Right renal cortex interstitium (tissue), 3 donors: ENCODE measurements at places on chromosomes 4 and X.

DNA sequence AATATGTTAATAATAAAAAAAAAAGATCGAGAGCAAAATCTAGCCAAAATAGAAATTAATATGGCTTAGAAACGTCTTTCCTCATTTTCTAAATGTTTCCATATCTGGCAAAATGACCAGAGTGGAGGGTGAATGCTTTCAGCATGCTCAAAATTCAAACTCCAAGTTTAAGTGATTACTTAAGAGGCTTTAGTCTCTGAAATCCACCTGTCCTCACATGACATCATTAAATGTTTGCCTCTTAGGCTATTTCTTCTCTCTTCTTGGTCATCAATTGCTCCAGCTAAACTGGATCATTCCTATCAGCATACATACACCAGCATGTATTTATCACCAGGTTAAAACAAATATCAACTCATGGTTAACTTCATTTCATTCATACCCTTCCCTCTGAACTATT lies 54.5 kb upstream of the ATXN3L start:
- DNase-seq: no peak

GRCh38 chr4:94762326-94762725 lies 4.6 kb downstream of the BMPR1B start:
- no peak for DNase-seq

DNA sequence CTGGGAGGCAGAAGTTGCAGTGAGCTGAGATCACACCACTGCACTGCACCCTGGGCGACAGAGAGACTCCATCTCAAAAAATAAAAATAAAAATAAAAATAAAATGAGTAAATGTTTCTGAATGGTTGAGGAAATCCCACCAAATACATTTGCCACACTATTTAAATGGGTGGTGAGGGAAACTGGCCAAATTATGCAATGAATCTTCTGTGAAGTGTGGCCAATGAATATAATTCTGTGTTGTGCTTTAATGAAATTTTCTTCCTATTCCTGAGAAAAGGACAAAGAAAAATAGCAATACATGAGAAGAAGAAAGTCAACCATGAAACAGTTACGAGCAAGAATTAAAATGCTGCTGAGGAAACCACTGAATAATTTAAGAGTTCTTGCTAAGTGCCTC lies 69.9 kb downstream of the CAMK2D start:
- no peak for DNase-seq

GRCh38 chr4:114752391-114753165 lies 154.0 kb downstream of the UGT8 start:
- DNase-seq: no peak

- DNase-seq: no peak
Measured at GRCh38 chr4:68570122-68570507, 6.0 kb downstream of the UGT2B17 start.

- DNase-seq: no peak
Measured at GRCh38 chr4:119111296-119111695, 24.3 kb upstream of the MYOZ2 start.

DNA sequence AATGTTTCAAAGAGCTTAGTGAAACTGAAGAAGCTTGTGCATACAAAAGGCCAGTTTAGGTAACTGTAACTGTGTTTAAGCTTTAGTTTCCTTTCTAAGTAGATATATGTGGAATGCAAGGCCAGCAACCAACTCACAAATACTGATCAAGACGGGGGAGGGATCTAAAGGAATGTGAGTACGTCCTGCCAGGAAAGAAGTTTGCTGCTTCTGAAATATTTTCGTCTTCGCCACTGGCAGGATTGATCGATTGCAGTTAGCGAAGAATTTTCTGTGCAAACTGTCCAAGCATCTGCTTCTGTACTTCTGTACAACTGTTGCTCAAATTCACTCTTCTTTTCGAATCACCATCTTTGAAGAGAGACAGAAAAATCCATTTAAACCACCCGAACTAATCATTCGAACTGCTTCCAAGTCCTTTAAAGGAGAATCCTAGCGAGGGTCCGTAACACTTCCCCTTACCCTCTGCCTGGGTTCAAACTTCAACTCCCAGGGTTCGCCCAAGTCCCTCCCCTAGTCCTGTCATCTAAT lies 373 bp upstream of the INTS6L start:
- DNase-seq: no peak

DNA sequence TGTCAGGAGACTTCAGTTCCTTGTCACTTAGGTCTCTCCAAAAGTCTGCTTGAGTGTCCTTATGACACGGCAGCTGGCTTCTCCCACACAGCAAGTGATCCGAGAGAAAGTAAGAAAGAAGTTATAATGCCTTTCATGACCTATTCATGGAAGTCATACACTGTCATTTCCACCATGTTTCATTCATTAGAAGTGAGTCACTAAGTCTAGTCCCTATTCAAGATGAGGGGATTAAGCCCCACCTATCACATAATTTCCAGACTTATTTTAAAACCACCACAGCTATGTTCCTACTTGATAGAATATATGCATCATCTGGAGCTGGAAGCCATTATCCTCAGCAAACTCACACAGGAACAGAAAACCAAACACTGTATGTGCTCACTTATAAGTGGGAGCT lies 25.2 kb upstream of the COL25A1 start:
- DNase-seq: no peak

GRCh38 chr4:184526228-184526627 lies 51.9 kb upstream of the IRF2 start:
- no peak for DNase-seq

DNA sequence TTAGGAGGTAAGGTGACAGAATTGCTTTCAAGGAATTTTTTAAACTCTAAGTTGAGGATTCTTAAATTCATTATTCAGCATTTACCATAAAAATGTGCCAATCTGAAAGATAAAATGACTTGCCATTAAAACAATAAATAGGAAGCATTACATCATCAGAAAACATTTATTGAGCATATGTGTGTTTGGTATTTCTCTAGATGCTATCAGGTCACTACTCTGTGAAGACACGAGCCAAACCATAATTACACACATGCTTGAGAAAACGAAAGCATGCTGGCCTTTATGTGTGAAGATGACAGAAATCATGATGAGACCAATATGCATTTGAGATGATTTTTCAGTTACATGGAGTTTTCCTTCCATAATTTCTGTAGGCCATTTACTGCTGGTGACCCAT lies 12.3 kb upstream of the IL21 start:
- DNase-seq: no peak

DNA sequence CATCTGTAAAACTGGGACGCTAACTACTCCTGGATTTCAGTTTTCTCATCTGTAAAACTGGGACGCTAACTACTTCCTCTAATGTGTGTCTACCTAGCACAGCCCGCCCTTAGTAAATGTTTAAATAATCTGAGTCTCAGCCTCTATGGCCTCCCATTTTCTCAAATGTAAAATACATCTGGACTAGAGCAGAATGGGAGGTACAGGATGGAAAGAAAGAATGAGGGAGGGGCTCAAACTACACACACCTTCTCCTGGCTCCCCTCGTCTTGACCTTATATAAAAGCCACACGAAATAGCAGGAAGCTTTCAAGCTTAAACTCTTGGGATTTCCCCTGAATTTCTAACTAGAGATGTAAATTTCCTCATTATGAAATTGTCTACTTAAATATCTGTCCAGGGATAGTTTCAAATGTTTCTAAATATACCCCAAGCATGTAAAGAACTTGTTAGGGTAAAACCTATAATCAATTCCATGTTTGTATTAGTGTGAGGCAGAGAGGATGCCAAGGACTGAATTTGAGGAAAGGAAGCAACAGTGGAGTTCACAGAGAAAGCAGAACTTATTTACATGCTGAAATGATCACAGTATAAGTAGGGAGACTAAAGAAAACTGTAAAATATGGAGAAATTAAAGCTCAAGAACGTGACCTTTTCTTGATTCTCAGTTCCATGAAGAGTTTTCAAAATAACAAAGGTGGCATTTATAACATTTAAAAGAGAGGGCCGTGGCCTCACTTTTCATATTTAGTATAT lies 220.0 kb downstream of the NWD2 start:
- DNase-seq: no peak

DNA sequence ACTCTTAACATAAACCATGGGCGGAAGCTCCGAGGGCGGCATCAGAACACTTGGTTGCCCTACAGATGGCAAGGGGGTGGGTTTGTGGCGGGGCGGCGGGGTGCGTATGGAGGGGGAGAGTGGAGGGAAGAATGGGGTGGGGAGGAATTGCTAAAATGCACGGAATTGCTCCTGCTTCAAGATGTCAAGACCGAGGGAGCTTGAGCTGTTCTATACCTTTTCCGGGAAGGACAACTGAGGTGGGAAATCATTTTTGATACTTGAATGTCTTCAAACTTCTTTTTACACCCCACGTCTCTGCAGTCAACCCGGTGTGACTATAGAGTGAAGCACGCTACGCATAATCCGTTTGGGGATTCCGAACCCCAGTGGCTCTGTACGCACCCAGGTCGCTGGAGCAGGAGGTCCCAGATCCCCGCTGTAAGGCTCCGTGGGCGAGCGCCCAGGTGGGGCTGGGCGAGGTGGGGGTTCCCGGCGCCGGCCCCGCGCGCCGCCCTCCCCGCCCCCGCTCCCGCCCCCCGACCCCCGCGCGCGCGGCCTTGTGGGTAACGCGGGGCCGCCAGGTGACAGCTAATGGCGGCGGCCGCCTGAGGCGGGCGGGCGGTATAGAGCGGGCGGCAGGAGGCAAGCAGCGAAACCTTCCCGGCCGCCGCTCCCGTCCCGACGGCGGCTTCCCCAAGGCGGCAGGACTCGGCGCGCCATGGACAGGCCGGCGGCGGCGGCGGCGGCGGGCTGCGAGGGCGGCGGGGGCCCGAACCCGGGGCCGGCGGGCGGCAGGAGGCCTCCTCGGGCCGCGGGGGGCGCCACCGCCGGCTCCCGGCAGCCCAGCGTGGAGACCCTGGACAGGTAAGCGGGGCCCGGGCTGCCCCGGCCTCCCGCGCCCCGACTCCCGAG lies at the start of gene MTMR1:
Gene MTMR1 (plus strand): TSS at position 566 of the 894 bp plus-strand sequence. CDS start 135 bp downstream, at position 701.
- no peak for DNase-seq

DNA sequence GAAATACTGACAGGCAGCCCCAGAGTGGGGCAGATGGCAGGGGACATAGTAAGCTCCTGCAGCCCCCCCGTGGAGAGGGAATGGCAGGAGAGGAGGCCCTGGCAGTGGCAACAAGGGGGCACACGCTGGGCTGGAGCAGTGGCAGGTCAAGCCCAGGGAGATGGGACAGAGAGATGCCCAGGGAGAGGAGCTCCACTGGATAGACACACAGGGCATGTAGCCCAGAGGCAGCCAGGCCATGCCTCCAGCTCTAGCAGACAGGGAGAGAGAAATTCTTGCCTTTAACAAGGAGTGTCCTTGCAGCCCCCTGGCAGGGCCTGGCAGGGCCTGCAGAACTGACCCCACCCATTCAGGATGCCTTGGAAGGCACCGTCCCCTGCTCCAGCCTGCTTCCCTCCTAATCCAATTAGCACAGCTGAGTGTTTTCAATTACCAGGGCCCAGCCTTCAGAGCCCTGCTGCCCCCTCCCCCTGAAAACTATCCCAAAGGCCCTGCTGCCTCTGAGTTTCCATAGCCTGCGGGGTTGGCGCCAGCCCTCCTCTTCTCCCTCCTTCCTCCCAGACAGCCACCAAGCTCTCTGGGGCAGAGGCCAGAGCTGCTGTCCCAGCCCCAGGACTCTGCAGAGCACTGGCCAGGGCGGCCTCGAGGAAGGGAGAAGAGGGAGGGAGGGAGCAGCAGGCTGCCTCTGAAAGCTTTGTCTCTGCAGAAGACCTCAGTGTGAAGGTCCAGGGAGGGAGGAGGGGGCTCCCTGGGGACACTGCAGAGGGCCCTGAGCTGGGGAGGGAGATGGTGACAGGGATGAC lies 12.5 kb downstream of the L1CAM start:
- no peak for DNase-seq

DNA sequence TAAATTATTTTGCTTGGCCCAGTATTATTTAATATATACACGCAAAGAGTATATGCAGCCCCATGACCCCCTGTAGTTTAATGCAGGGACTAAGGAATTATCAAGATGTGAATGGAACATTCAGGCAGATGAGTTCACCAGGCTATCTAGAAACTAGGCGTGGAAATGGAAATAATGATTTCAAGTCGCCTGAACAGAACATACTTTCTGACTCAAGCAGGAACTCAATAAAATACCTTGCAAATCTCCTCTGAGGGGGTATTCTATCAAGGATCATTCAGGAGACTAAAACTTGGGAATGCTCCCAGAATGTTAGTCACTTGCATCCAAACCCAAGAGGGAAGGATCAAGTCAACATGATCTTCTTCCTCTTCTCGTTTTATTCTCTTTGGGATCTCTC lies 59.6 kb upstream of the RASSF6 start:
- DNase-seq: no peak

GRCh38 chr4:13329963-13330362 lies 154.2 kb downstream of the RAB28 start:
- DNase-seq: no peak

- DNase-seq: no peak
Measured at GRCh38 chrX:44914532-44915198, 41.7 kb downstream of the KDM6A start.

- DNase-seq: no peak
Measured at GRCh38 chr4:138445098-138445497, 202.9 kb upstream of the SLC7A11 start.

DNA sequence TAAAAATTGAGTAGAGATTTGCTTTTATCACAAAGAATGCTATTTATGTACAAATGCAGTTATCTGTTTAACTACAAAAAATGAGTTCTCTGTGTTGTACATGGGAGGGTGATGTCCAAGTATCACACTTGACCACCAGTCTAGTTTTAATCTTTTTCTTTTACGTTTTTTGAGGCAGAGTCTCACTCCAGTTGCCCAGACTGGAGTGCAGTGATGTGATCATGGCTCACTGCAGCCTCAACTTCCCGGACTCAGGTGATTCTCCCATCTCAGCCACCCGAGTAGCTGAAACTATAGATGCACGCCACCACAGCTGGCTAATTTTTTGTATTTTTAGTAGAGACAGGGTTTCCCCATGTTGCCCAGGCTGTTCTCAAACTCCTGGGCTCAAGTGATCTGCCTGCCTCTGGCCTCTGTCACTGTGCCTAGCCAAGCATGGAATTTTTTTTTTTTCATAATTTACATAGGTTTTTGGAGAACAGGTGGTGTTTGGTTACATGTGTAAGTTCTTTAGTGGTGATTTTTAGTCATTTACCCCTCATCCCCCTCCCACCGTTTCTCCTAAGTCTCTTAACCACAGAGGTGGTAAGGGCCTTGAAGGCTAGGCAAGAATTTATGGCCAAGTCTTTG lies 47.9 kb upstream of the RPA4 start:
- DNase-seq: no peak

GRCh38 chr4:152430507-152430906 lies 105.4 kb downstream of the FBXW7 start:
- DNase-seq: no peak

DNA sequence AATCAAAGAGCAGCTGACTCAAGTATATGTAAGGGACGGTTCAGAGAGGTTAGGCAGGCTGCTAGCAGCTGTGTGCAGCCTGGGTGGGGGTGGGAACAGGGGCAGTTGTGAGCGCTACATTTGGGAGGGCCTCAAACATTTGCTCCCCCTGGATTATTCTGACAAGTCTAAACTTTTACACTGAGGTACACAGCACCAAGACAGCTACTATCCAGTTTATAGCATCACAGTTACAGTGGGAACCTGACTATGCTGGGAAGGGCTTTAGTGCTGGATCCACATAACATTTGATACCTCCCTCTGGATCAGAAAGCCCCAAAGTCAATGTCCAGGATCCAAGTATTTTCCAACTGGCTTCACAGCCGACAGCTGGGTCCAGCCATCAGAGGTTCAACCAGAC lies 55.8 kb upstream of the GIMD1 start:
- DNase-seq: no peak

GRCh38 chr4:122716825-122717448 lies 15.6 kb upstream of the BBS12 start:
- no peak for DNase-seq
